ENCODE measurements at places on chromosomes 2 and 18. TPM values are rescaled to one million over a fixed set of nuclear protein-coding genes. Genes with fewer than 3 reads are reported as not detected.

MOGAT1 gene
- not detected for total RNA-seq

GRCh38 chr18:63236921-63237846 lies 82.4 kb downstream of the BCL2 start:
- DNase-seq = peak; percentile 52

POLR1A gene
- total RNA-seq = 16.8 TPM

INHBB gene
- total RNA-seq = 2.2 TPM

CCDC195 gene
- not detected for total RNA-seq

LRRTM1 gene
- total RNA-seq = not detected

Measured in HT1080 (cell line).